ENCODE measurements at places on chromosomes 2 and 18. TPM values are rescaled to one million over a fixed set of nuclear protein-coding genes. Genes with fewer than 3 reads are reported as not detected.

The PID1 gene
- 5.4 TPM for polyA plus RNA-seq

The CFAP65 gene
- 0.28 TPM for polyA plus RNA-seq

The INO80B gene
- 26.9 TPM for polyA plus RNA-seq

The REG1B gene
- polyA plus RNA-seq = not detected

The CPLX4 gene
- 0.13 TPM for polyA plus RNA-seq

The RAB6D gene
- polyA plus RNA-seq = 1.7 TPM
